Smooth muscle cell of the brain vasculature (primary cell): ENCODE measurements at places on chromosomes 2 and 18.

- DNase-seq, result no peak
Observed at GRCh38 chr2:239928391-239929350, 96.5 kb downstream of the NDUFA10 start.

DNA sequence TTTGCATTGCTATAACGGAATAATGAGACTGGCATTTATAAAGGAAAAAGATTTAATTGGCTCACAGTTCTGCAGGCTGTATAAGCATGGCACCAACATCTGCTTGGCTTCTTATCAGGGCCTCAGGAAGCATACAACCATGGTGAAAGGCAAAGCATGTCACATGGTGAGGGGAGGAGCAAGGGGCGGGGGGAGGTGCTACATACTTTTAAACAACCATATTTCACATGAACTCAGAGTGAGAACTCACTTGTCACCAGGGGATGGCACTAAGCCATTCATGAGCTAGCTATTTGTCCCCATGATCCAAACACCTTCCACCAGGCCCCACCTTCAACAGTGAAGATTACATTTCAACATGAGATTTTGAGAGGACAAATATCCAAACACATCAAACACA is 188.7 kb downstream of the MBD5 start:
- no peak for DNase-seq

DNA sequence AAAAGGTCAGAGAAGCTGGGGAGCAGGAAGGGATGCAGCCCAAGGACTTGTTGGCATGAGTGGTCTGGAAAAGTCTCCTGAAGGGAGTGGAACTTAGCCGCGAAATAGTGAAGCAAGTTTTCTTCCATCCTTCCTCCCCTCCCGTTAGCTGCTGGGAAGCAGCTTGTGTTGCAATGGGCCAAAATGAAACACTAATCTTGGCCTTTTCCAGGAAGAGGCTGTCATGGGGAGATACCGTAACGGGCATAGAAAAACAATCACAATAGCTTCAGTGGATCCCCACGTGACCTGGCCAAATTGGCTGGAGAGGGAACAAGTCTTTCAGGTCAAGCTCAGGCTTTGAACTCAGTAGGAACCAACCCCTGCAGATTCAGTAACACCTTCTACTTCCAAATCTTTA is 49.3 kb downstream of the SEMA4F start:
- DNase-seq, result no peak

- no peak for DNase-seq
Observed at GRCh38 chr2:121388371-121388770, 103.4 kb upstream of the TFCP2L1 start.

GRCh38 chr2:138090330-138090729 is 126.1 kb downstream of the HNMT start:
- DNase-seq, result peak; percentile 26

DNA sequence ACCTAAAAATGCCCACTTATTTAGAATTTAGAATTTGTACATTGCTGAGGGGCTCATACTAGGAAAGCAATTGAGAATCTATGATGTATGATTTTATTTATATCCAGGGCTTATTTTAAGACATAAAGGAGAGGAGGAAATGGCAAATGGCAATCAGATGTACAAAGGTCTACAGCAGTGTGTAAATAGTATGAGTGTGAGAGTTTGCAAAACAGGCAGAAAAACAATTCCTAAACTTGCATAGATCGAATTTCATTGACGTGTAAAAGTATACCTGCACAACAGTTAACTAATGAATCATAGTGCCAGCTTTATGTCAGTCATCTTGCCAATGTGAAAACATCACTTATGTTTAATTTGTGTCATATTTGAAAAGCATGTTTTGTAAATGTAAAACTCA is 718.7 kb upstream of the GCFC2 start:
- no peak for DNase-seq

DNA sequence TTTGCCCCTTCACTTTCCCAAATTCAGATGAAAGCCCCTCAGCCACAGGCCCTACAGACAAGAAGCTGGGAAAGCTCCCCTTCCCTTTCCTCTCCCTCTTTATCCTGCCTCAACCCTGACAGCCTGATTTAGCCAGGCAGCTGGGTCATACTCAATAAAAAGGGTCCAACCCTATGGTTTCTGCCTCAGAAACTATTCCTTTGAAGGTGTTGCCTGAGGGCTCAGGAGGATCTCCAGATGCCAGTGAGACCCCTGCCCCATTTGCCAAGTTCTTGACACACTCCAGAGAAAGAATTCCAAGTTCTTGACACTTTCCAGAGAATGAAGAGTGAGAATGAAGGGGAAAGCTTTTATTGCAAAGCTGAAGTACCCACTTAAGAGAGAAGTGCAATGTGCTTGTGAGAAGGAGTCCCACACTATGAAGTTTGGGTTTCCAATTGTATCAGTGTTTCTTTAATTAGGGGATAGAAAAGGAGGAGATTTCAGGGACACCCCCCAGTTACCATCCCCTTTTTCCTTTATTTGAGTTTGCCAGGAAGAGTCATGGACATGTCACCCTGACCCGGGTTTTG is 576.2 kb downstream of the METTL4 start:
- no peak for DNase-seq

- DNase-seq, result no peak
Observed at GRCh38 chr2:237140689-237141285, 55.1 kb downstream of the COPS8 start.

DNA sequence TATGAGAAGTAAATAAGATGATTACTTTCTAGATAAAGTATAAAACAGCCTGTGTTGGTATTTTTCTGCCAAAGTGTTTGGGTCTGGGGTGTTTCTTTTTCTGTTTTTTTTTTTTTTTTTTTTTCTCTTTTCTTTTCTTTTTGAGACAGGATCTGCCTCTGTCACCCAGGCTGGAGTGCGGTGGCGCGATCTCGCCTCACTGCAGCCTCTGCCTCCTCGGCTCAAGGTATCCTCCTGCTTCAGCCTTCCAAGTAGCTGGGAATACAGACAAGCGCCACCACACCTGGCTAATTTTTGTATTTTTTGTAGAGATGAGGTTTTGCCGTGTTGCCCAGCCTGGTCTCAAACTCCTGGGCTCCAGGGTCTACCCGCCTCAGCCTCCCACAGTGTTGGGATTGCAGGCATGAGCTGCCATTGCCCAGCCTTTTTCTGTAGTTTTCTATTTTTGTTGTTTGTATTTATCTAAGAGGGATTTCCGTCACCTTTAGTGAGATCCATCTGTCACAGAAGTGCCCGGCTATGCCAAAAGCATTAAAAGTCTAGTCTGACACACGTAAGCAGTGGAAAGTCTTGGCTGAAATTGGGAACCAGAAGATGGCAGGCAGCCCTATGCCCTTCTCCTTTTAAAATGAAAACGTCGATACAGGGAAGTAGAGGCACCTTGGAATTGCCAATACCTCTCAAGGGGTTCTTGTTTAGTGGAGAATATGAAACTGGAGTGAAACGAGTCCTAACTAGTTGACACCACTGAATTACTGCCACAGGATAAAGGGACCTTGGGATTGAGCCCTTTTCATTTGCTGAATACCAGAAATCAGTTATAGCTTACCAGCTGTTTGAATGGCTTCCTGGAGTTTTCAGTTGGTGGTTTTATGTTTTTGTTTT is 14.0 kb downstream of the UGP2 start:
- DNase-seq, result no peak

DNA sequence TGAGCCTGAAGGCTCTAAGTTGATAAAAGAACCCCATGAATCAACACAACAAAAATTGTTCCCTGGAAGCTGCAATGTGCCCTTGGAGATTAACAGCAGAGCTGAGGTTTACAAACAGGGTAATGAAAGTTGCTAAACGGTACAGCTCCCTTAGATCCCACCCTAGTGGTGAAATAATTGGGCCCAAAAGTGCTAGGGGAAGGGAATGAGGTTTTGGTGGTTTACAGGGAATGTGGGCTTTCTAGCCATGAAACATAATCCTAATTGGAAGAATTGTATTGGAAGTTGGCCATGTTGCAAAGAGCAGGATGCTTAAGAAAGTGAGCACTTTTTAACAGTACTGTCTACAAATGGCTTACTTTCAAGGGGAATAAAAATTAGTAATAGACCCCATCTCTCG is 180.2 kb upstream of the SMIM21 start:
- DNase-seq, result no peak

DNA sequence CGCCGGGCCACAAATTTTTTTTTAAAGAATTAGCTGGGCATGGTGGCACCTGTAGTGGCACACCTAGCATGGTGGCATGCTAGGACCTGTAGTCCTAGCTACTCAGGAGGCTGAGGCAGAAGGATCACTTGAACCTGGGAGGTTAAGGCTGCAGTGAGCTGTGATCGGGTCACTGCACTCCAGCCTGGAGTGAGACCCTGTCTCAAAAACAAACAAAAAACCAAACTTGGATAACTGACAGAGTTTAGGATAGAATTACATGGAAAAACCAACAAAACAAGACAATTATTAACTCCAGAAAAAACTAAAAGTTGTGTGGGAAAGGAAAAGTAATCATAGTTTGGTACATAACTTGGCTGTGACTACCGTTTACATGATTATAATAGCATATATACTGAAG is 1.6 kb upstream of the CFLAR start:
- DNase-seq, result no peak

- DNase-seq, result no peak
Observed at GRCh38 chr2:161386228-161386824, 29.8 kb upstream of the TBR1 start.

DNA sequence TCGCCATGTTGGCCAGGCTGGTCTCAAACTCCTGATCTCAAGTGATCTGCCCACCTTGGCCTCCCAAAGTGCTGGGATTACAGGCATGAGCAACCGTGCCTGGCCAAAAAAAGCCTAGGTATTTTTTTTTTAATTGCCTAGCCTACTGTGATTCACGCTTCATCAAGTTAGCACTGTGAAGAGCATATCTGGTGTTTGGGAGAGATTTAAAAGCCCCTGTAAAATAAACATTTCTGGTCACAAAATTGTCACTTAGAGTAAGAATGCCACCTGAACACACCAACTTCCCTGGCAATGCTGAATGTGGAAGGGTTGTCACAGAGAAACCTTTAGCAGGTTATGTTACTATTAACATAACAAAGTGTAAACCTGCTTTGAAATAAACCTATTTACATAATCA is 39.7 kb upstream of the CHAC2 start:
- DNase-seq, result no peak

DNA sequence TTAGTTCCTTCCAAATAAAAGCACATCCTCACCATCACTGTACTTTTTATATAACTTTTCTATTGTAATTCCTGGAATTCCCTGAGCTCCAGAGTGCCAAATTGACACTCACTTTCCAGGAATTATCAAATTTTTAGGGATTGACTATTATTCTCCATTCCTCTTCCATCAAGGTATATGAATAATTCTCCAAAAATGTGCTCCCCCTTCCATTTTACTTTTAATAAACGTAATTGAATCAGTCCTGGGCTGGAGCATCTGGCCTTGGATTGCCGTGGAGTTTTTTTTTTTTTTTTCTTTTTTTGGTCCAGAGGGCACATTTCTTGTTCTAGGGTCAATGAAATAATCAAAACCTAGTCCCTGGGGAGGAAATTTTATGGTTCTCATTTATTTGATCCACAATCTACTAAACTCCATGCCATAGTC is 304.3 kb downstream of the CDCA7 start:
- no peak for DNase-seq

DNA sequence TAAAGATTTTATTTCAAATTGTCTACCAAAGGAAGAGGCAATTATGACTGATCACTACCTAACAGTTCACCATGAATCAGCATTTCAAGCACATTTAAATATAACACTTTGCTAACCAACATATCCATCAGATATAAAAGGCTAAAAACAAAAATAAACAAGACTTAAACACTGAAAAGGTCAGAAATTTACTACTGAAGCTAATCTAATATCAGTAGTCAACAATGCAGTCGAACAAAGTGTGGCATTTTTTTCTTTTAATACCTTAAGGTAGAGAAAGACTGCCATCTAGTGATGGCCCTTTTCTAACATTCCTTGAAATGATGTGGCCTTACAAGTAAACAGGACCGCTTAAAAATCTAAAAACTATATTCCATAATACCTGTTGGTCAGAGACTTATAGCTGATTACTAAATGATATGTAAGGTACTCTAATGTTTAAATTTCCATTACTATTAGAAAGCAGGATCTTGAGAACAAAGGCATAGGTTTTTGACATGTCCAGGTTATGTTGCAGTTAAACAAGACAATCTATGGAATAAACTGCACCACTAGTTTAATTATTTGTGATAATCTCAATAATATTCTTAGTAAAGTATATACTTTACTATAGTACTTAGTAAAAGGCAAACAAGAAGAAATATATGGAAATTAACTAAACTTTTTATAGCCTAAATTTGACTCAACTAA is 80.0 kb downstream of the EXOC6B start:
- peak; percentile 41 for DNase-seq

- no peak for DNase-seq
Observed at GRCh38 chr2:237529452-237530402, 36.6 kb upstream of the PRLH start.

DNA sequence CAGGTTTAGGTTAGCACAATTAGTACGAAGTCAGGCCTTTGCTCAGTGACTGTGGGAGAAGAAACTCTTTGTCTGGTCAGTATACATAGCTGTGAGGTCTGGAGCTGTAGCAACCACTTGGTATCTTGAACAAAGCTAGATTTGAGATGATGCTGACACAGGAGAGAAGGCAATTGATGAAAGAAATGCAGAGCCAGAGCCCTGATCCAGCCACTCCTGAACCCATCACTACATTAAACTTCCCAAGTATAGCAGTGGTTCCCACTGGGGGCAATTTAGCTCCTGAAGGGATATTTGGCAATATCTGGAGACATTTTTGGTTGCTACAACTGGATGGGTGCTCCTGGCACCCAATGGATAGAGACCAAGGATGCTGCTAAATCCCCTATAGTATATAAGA is 143.9 kb upstream of the SPRED2 start:
- DNase-seq, result no peak

GRCh38 chr2:155980941-155981560 is 351.5 kb downstream of the NR4A2 start:
- no peak for DNase-seq

DNA sequence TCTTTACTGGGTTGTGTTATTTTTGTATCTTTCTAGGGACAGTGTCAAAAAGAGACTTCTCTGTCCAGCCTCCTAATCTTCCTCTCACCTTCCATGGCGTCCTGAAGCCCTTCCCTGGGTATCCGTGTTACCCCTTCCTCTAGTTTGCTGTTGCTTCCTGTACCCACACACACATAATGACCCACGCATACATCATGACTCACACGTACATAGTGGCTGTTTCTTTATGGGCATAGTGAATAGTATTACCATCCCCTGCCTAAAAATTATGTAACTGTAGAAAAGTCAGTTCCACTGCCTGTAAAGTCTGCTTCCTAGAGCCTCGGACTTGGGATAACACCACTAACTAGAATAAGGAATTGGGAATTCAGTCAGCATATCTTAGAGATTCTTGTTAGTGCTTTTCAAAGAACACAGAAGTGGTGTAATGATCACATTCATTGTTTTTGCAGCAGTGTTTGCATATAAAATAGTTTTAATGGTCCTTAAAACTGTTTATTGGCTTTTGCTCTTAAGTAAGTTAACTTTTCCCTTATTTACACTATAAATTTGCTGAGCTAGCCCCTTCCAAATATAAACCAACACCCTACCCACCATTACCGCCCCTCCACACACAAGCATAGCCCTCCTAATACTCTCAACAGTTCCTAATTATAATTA is 308.4 kb upstream of the RAB12 start:
- no peak for DNase-seq

- no peak for DNase-seq
Observed at GRCh38 chr18:9124824-9125223, 11.8 kb upstream of the ANKRD12 start.

GRCh38 chr2:167380094-167380493 is 491.8 kb downstream of the XIRP2 start:
- no peak for DNase-seq
